HS-27A (cell line): ENCODE measurements at places on chromosomes 3 and 15.

DNA sequence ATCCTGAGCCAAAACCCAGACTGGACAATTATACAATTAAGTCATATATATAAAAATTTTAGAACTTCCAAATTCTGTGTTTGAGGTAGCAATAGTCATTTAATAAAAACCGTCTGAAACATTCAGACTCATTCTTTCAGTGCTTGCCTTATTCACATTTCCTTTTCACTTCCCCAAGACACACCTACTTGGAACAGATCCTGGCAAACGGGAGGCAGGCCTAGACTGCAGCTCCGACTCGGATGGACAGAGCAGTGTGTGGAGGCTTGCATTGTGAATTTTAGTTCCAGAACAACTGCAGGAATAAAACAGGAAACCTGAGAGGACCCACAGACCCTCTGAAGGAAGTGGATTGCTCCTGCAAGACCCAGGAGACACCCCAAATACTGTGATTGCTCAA, 341.4 kb downstream of the CNTN3 start:
- DNase-seq: no peak

- DNase-seq: no peak
Measured at GRCh38 chr3:100759950-100760349, 50.7 kb downstream of the TFG start.

- no peak for DNase-seq
Measured at GRCh38 chr15:60534546-60534945, 55.6 kb upstream of the ICE2 start.

DNA sequence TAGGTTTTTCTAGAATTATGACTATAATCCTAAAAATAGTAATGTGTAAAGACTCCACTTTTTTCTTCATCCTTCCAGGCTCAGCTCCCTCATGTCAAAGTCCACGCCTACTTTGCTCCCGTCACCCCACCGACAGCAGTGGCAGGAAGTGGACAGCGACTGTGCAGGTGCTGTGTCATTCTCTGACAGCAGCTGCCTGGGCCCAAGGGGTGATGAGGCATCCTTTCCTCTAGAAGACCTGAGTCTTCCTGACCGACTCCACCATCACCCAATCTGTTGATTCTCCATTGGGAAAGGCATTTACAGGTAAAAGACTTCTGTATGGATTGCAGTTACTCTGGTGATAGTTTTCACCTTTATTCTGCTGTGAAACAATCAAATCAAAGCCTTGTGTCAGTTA, 54.8 kb downstream of the UBP1 start:
- no peak for DNase-seq

DNA sequence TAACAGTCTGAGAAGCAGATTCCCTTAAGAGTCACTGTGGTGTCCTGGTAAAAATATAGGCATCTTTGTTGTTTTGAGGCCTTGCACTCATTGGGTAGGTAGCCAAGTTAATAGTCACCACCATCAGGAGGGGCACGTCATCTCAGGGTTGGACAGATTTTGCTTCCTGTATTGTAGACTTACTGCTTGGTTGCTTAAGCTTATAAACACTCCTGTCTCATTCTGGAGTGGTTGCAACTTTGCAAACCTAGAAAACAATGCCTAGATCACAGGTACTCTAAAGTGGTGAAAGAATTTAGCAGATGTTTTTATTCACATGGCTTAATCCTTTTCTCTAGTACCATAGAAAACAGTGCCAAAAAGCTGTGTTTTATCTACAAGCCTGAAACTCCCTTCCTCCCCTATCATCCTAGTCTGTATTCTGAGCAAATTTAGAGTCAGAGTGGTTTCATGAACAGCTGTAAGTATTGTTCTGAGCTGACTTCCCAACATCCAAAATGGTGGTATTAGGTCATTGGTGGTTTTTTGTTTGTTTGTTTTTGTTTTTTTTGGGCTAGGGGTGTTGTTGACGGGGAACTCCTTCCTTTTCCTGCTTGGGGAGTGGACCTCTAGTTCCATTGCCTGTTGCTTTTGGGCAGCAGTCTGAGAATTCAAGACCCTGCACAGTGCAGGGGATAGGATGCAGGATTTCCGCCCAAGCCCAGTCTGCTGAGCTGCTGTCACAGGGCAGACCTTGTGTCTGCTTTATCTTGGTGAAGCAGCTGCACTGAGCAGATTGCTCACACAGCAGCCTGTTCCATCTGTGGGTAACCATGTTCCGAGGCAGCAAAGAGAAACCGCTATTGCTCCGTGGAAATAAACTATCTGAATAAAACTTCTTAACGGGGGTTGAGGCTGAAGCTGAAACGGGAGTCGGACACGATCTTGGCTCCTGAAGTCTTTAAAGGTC, 202.0 kb downstream of the AKAP13 start:
- no peak for DNase-seq

DNA sequence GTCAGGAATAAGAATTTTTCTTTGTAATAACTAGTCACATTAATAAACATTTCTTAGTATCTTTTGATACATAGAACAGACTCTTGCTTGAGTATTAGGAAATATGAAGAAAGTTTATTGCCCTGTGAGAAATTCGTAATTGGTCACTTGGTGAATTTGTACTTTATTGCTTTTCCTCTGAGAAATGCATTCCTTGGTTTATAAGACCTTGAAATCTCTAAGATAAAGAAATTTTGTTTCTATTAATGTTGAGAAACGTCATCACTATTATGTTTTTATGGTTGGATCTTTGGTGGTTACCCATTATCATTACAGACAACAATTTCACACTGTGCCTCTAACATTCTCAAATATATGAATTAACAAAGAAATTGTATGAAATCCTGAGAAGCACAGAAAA, 652.0 kb upstream of the NECTIN3 start:
- no peak for DNase-seq

- no peak for DNase-seq
Measured at GRCh38 chr15:90090226-90090848, 11.9 kb downstream of the IDH2 start.

DNA sequence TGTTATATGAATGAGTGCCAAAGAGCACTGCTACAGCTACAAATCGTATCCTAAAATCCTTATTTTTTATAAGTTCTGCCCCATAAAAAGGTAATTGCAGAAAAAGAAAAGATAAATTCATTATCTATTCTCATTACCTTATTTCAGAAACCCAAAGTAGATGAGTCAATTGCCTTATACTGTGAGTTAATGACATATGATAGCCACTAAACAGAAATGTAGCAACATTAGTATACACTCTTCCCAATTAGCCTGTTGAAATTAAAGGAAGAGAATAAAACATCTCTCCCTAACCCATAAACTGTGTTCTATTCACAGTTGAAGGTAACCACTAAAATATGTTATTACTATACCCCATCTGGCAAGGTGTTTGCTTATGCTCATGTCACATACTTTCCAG, 11.0 kb downstream of the TBL1XR1 start:
- DNase-seq: no peak

DNA sequence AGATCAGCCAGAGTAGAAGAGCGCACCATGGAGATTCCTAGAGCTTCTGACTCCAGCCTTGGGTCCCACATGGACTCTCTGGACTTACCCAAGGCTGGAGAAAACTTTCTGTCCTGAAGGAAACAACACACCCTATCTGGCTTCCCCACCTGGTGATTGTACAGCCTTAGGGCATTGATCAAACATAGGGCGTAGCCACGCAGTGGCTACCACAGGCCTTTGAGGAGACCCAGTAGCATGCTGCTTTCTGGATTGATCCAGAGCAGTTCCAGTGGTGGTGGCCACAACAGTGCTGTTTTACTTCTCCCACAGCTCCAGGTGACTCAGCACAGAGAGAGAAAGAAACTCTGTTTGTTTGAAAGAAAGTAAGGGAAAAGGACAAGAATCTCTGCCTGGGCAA, 23.5 kb downstream of the PYDC2 start:
- DNase-seq: no peak

DNA sequence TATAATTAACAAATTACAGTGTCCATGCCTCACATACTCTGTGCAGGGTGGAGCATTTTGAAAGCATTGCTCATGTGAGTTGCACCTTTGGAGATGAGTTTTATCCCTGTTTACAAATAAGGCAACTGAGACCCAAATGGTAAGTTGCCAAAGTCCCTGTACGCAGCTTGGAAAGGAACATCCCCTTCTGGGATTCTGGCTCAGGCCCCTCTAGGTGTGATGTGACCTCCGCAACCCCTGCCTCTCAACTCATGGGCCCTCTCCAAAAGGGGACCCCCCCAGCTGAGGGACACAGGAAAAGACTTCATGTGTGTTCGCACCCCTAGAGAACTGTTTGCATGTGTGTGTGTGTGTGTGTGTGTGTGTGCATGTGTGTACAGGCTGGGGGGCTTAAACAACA, 25.3 kb downstream of the PRR20G start:
- DNase-seq: no peak

GRCh38 chr3:136263251-136263650, 13.1 kb downstream of the PCCB start:
- no peak for DNase-seq

DNA sequence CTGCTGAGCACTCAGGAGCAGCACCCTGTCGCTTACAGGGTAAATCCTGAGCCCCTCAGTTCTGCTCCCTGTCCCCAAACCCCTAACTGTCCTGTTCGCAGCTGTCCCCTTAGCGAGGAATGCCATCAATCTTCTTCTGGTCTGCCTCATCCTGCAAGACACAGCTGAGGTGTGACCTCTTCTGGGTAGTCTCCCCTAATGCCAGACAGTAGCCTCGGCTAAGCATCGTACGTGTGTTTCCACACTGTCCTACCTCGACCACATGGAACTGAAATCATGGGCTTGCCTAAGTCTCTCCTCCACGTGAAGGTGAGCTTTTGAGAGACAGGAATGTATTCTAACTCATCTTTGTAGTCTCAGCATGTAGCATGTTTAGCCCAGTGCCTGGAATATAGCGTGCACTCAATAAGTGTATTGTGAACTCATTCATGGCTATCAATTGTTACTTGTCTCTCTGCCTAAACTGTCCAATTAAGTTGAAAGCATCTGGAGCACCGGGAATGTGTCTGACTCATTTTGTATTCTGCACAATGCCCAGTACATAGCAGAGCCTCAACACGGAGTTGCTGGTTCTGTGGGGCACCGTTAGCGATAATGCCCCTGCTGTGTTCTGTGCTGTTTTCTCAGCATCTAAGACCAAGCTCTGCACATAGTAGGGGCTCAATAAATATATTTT, 90.2 kb downstream of the HES1 start:
- DNase-seq: no peak

DNA sequence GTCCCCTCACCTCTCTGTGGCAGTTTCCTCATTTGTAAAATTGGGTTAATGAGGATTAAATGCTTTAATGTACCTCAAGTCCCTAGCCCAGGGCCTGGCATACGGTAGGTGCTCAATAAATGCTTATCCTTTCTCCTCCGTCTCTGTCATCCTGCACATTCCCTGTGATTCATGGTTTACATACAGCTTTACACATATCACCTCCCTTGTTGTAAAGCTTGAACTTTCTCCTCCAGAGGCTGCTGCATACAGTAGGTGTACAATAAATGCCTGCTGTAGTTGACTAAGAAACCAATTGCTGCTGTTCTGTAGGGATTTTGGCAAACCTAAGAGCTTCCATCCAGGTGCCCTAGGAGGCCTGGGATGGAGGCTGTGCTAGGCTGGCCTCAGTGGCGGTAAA, 1.5 kb upstream of the CSPG4 start:
- no peak for DNase-seq

DNA sequence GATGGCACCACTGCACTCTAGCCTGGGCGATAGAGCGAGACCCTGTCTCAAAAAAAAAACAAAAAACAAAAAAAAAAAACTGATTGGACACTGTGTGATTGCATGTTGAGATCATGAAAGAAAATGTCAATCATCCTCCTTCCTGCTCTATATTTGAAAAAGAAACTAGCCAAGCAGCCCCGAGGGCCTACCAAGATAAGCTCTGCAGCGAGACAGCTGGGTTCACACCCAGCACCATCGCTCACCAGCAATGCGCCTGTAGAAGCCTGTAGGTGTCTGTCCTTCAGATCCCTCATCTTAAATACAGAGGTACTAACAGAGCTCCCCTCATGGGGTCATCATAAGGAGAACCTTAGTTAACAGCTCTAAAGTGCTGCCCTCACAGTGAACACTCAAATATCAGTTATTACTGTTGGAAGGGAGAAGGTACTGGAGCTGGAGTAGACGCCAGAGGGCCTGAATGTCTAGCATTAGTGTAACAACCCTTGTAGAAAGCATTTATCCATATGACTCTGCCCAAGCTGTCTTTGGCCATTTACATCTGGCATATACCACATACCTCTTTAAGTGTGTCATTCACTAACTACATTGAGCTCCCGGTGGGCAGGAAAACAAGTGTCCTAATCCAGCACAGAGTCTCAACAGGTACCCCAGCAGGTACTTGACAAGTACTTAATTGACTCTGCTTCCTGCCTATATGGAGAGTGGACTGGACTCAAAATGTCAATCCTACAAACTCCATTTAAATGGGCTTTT, 22.9 kb downstream of the MYLK start:
- no peak for DNase-seq

GRCh38 chr3:24498391-24498790, 3.7 kb upstream of the THRB start:
- no peak for DNase-seq
